ENCODE measurements at places on chromosomes 3 and 15.
A peak's percentile ranks its signal among the peaks of the same experiment; 100 is the strongest.

- no peak for DNase-seq
Measured at GRCh38 chr3:156957715-156958114, 131.6 kb downstream of the LEKR1 start.

DNA sequence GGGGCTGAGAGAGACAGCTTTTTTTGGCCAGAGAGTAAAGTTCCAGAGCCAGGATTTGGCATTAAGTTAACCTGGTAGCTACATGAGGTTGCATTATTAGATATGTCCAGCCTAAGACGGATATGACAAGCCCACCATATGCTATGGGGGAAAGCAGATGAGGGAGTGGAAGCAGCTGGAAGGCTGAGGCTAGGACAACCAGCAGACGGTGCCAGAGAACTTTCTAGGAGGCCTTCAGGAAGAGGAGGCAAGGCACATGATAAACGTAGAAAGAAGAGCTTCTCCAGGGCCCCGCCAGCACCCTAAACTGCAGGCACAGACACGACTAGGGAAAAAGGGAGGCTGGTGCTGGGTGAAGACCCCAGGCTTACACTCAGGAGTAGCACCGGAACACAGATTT lies 87.0 kb downstream of the CTNNB1 start:
- peak; percentile 14 for DNase-seq

GRCh38 chr15:66628976-66629723 lies 63.4 kb upstream of the LCTL start:
- no peak for DNase-seq

- DNase-seq = no peak
Measured at GRCh38 chr3:188711881-188712247, 459.9 kb upstream of the TPRG1 start.

- no peak for DNase-seq
Measured at GRCh38 chr3:8996216-8996615, 32.9 kb upstream of the RAD18 start.

Data from HCEC 1CT (cell line).